ENCODE measurements at places on chromosomes 2 and 18.

GRCh38 chr2:67922080-67922785, 140.6 kb downstream of the C1D start:
- no peak for DNase-seq

GRCh38 chr2:21299411-21299810, 175.6 kb downstream of the TDRD15 start:
- no peak for DNase-seq

DNA sequence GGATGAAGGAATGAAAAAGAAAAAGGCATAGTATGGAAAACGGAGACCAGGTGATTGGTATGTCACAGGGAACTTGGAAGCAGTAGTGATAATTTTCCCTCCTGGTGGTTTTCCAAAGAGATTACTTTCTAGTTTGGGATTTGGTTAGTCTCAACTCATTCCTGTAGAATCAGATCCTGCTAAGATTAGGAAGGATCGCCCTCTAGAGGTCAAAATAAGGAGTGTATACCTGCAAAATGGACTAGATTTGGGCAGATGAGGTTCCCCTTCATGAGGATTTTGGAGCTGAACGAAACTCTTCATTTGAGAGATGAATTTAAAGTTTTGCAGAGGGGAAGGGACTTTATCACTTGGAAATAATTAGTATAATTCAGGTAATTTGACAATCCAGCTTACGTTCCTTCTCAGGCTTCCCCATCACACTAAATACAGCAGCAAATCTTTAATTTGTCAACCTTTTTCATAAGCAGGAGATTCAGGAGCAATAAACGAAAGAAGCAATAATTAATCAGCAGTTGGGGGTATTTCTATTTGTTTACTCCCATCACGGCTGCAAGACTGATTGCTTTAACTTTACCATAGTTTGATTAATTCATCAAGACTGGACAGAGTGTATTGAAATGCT, 65.2 kb downstream of the CCDC195 start:
- peak; percentile 61 for DNase-seq

DNA sequence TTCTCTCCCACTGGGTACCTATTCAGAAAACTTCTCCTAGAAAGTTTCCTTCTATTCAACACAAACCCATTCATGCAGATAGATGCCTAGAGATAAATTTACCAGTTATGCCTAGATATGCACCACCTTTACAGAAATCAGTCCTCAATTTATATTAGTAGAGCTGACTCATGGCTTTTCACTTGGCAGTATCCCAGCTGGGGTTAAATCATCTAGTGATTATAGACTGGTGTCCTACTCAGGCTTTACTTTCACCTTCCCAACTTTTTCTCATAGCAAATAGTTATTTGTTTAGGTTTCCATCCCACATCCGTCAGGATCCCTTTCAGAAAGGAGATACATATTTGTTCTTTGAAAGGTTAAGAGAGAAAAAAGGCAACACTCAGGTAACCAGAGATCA, 124.5 kb downstream of the AQP4 start:
- no peak for DNase-seq

DNA sequence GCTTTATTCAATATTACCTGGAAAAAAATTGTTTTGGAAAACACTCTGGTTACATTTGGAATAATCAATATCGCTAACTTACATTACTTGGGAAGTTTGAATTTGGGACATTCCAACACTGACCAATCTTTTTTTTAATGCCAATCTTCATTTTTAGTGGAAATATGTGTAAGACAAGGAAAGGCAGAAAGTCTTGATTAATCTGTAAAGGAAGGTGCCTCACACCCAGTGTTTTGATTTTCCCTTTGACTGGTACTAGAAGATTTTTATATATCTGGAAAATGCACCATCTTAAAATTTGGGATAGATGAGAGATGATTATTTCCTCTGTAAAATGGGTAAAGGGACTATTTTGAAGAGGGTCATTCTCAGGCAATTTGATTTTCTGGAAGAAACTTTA, 879.2 kb upstream of the ZEB2 start:
- DNase-seq, result no peak

DNA sequence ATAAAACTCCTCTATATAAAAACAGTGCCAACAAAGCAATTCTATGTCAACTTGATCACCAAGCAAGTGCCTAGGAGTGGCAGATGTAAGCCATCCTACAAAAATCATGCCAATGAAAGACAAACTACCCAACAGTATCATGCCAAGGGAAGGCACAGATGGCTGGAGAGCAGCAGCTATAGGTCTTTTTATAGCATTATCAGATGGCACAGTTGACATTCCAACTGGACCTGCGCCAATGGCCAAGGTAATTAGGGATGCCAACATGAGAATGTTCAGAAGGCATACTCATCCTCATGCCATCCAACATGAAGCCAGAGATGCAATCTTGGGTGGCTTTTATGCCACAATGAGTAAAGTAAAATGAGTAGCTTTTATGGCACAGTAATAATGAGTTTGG, 237.3 kb downstream of the OTX1 start:
- DNase-seq, result no peak

DNA sequence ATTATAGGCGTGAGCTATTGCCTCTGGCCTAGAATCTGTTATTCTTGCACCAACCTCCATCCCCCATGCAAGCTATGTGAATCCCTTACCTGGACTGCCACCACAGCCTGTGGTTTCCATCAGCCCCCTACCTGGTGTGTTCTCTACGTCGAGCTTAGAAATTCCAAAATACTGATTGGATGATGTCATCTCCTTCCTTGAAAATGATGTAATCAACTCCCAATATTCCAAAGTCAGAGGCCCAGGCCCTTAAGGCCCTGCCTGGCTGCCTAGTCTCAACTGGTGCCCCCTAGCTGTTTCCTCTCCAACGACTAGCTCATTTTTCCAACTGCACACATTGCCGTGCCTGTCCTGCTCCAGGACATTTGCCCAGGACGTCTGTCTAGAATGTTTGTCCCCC, 41.3 kb upstream of the GBX2 start:
- DNase-seq, result no peak

- no peak for DNase-seq
These were observed 151.8 kb downstream of the RDH14 start for GRCh38 chr2:18408638-18409037.

- DNase-seq, result no peak
These were observed 49.6 kb downstream of the PAX8 start for GRCh38 chr2:113228991-113229716.

DNA sequence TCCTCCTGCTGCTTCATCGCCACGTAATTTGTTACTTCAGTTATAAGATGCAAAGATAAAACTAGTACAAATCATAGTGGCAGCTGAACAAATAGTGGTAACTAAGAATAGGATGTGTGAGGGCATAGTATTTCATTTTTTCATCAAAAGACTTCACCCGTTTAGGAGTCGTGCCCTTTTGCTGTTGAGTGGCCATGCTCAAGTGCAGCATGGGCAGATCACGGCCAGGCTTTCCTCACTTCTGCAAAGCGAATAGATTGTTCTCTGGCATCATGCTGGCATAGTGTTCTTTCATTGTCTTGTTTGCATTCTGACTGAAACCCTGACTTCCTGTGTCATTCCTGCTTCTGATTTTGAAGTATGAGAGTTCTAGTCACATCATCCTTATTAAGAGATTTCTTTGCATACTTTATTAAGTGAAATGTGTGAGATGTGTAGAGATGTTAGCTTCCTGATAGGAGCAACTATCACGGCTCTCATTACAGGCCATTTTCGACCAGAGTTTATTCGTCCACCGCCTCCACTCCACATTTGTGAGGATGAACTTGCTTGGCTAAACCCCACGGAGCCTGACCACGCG, 11.8 kb downstream of the CNOT11 start:
- no peak for DNase-seq

- no peak for DNase-seq
These were observed 57.5 kb downstream of the AAK1 start for GRCh38 chr2:69585855-69586555.

GRCh38 chr2:128980475-128980874, 661.8 kb upstream of the HS6ST1 start:
- no peak for DNase-seq

DNA sequence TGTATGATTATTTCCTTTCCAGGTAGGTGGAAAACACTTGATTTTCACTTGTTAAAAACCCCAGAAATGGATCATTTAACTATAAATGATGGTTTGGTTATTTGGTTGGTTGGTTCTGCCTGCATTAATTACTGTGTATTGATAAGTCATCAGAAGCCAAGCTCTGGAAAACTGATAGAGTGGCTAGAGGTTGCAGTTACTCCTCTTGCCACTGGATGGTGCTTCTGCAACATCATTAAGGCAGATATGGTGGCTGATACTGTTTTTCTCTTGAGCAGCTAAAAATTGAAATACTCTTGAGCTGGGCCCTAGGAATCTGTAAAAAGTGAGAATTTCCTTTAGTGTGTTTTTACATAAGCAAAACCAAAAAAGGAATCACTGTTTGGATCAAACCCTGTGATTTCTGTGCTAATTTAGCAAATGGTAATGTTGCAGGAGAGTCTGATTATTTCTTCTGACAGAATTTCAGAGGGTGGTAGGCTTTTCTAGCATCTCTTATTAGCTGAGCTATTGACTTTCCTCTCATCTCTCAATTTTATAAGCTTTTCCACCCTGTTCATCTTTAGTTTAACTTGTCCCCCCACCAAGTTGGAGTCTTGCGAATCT, 54.3 kb downstream of the RAB10 start:
- peak; percentile 42 for DNase-seq

DNA sequence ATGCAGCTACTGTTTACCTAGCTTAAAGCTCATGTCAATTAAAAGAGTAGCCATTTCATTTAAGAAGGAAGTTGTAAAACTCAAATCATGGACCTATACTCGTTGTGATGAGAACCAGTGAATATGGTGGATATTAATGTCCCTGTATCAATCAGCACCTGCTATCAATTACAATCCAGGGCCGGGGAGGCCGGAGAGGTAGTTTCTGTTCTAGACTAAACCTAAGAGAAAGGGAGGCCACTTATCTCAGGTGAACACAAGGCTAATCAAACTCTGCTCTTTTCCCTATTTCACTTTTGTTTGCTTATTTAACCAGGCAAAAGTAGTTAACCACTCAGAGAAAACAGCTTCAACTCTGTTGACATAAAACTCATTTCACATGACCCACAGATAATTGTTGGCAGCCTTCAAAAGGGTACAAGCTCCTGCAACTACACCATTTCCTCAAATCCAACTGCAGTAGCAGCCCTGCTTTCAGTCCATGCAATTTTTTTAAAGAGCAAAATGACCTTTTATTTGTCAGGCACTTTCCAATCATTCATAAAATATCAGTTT, 27.8 kb upstream of the SLC9A2 start:
- DNase-seq, result no peak

DNA sequence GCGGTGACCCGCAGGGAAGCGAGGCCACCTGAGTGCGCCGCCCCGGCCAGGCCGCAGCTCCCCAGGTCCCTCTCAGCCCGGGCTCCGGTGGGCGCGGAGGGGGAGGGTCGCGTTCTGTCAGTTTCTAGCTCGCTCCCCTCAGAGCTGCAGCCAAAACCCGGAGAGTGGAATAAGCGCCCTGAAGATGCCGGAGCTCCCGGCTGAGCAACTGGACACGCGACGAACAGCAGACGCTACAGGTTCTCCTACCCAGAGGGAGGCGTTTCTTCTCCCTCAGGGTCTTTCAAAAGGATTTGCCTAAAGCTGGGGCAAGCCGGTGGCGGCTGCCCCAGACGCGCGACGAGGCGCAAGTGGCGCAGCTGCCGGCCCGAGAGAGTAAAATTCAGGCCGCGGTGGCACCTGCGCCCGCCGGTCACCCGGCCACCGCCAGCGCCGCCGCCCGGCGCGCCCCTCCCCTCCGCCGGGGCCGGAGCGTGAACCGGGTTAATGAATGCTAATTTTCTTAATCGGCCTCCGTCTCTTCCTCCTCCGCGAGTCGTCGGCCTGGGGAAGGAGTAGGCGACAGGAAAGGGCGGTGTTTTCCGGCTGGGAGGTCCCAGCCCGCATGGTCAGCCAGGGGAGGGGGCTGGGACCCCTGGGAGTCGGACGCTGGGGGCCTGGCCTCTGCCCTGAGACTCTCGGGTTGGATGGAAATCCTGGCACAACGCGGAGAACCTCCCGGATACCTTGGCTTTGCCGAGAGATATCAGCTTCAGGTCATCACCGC, 845 bp upstream of the CDC42EP3 start:
- DNase-seq, result peak; percentile 72

- DNase-seq, result no peak
These were observed 238.2 kb upstream of the RBBP8 start for GRCh38 chr18:22694954-22695353.

- DNase-seq, result no peak
These were observed 239.5 kb upstream of the SALL3 start for GRCh38 chr18:78739882-78740677.

GRCh38 chr2:127627740-127628571, 18.0 kb upstream of the GPR17 start:
- no peak for DNase-seq

- no peak for DNase-seq
These were observed 71.8 kb downstream of the TGOLN2 start for GRCh38 chr2:85255813-85256594.

- DNase-seq, result no peak
These were observed 122.3 kb upstream of the ITGA6 start for GRCh38 chr2:172305066-172305465.

DNA sequence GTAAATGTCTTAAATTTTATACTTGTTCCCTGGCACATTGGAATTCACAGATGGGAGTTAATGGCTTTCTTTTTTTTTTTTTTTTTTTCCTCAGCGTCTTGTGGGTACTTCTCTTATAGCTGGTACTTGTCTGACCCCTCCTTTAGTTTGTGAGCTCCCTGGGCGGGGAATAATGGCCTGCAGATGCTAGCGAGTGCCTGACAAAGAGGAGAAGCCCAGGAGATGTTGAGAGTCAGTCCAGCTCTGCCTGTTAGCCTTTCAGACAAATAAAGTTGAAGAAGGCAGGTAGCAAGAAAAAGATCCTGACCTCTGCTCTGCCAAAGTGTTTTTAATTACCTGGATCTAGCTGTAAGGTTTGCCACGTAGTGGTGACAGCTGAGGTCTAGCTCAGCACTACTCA, 6.6 kb downstream of the BCL2L11 start:
- DNase-seq, result no peak

DNA sequence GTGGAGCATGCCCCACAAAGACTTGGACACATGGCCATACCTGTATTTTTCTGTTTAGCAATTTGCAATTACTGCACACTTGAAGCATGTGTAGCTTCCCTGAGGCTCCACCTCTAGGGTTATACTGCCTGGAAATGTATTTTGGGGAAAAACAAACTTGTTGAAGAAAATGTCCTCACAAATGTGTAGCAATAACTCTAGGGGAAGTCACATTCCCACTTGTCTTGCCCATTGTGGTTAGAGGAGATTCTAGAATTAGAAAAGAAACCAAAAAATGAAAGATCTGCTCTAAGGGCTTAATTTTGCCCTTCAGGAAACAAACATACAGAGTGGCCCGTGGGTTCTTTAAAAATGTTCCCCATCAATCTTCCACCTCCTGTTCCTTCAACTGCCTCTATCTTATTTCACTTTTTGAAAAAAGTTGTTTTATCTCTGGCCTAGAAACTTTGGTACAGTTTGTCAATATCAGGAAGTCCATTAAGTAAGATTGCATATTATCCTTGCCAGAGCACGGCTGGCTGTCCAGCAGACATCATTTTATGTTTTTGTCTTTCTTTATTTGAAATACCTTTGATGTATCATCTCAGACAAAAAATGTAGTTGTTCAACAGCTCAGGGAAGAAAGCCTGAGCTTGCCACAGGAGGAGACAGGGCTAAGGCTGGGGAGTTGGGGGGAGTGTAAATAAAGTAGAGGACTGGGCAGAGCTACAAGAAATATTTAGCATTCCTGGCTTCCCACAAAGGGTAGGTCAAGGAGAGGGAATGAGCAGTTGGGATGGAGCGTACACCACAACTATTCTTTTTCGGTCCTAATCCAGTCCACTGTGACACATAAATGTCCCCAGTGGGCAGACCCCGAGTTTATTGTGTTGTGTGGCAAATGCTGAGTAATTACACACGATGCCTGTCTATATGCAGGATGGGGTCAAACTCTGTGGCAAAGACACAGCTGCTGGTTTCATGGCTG, 96.8 kb upstream of the CDC42EP3 start:
- no peak for DNase-seq

GRCh38 chr2:228318218-228318617, 136.7 kb upstream of the SPHKAP start:
- no peak for DNase-seq

Data from CD4-positive, alpha-beta T cell treated with Interleukin-2 at 100 ng/mL for 4 hours (primary cell).